ENCODE measurements at places on chromosomes 6 and 20.

- no peak for DNase-seq
Measured at GRCh38 chr6:19715167-19715551, 122.0 kb upstream of the ID4 start.

DNA sequence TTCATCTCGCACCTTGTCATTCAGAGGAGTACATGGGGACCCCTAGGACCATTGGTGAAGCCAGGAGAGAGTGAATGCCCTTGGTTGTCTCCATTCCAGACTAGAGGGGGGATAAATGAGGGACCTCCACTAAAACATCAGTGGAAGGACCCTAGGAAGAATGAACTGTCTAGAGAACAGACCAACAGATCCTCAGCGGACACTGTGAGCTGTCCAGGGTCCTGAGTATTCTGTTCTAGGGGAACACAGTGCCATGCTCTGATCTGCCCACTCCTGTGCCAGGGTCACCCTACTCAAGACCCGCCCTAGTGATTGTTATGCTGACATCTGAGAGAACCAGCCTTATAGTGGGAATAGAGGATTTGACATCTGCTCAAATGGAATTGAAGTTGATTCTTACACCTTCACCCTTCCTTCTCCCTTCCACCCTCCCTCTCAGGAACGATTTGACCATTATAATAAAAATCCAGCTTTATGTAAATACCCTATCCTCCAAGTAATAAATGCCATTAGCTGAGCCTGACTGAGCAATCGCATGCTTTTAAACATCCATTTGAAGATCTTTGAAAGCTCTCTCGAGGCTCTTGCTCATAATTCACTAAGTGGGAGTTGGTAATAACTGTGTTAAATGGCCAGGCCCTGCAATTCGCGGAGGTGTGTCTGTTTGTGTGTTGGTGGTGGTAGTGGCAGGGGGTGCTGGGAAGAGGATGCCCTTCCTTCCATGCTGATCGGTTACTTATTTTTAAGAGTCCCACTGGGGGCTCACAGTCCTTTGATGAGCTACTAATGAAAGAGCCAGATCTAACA is 43.6 kb upstream of the SLC32A1 start:
- DNase-seq, result no peak

GRCh38 chr6:119233312-119233984 is 116.1 kb downstream of the MAN1A1 start:
- DNase-seq, result no peak

DNA sequence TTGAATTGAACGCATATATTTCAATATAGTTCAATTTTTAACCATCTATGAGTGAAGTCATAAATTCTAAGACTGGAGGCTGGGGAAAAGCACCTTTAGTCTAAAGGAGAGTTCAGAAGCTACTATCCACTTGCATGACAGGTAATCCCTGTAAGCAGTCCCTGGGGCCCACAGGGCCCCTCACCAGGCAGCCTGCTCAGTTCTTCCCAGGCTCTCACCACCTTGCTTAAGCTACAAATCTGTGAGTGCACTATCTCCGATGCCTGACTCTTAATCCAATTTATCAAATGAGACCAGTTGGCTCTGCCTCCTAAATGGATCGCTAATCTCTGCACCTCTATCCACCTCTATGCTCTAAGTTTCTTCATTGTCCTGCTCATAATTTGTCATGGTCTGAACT is 413.8 kb downstream of the PTPRT start:
- no peak for DNase-seq

DNA sequence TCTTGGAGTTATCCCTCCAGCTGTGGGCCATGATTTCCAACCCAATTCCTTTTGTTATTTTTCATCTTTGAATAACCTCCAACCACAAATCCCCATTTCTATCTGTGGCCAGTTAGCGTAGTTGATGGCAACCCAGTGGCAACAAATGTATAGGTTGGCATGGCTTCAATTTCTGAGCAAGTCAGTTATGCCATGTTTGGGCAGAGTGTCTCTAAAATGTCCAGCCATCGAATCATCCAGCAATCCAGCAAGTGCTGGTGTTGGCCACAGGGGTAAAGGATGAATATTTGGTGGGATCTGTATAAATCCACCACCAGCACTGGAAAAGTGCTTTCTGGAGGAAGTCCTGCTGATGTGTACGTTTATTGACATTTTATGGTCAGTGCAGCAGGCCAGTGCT is 233.3 kb downstream of the MYLK4 start:
- DNase-seq, result no peak

DNA sequence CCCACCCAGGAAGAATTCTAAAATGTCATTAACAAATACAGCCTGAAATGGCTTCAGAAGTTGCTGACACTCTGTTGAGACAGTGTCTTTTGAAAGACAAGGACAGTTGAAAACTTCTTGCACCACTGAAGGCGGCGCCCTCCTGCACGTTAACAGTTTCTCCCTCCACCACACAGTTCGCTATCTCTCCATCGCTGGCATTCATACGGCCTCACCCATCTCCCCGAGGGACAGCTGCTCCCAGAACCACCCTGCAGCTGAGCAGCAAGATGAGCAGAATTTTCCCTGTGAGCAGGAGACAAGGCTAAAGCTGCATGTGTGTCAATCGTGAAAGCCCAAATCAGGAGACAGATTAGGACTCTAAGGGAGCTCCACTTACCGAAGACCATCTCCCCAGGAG is 113.3 kb downstream of the LY86 start:
- DNase-seq, result no peak

DNA sequence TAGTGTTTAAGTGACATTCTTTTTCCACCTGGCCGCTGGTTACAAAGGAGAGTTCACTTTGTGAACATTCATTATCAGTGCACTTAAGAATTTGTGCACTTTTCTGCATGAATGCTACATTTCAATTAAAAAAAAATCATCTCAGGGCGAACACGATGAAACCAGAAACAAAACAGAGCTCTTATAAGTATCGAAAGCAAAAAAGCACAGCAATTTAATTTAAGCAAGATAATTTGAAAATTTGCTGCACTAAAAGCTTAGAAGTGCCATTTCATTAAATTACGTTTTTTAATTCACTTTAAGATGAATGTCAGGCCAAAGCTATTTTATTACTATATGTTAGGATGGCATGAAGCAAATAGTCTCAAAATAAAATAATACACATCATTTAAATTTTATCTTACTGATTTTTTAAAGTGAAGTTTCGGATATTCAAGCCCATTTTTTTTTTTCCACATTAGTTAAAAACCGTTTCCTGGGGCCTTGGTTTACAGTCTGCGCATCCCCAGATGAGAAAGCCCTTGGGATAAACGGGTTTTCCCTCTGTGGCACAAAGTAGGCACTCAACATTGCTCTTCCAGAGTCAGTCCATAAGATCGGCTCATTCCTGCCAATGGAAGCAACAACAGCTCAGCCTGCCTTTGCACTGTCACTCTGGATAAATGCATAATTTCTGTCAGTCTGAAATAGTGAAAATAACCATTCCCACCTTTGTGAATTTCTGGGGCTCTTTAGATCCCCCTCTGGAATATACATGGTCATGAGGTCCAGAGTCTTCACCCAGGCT is 80.1 kb downstream of the FYN start:
- no peak for DNase-seq

- no peak for DNase-seq
Measured at GRCh38 chr6:111804627-111805235, 68.5 kb downstream of the FYN start.

GRCh38 chr6:33273129-33273923 is 1.5 kb downstream of the RPS18 start:
- no peak for DNase-seq

DNA sequence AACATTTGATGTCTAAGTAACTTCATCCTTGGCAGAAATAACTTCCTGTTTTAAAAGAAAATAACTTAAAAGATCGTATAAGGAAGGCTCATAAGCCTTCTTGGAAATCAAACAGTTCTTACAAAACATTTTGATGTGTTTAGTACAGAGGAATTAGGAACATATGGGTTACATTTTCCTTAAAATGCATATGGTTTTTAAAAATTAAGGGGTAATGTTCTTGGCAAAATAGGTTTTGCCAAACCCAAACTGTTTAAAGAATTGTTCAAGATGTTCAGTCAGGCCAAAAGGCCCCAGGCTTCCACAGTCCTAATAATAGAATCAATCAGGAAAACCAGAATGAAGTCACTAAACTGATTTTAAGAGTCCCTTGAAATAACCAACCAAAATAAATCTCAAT is 142.7 kb upstream of the SLC35B3 start:
- DNase-seq, result no peak

DNA sequence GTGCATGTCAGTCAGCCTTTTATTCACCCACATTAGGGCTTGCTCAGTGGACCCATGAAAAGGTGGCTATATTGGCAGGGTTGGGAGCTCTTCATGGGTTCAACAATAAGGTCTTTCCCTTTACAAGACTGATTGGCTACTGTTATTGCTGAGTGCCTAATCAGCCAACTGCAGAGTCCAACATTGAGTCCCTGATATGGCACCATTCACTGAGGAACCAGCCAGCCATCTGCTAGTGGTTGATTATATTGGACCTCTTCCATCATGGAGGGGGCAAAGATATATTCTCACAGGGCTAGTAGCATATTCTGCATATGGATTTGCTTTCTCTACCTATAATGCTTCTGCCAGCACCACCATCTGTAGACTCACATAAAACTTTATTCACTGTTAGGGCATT is 69.9 kb downstream of the CDKAL1 start:
- DNase-seq, result no peak

DNA sequence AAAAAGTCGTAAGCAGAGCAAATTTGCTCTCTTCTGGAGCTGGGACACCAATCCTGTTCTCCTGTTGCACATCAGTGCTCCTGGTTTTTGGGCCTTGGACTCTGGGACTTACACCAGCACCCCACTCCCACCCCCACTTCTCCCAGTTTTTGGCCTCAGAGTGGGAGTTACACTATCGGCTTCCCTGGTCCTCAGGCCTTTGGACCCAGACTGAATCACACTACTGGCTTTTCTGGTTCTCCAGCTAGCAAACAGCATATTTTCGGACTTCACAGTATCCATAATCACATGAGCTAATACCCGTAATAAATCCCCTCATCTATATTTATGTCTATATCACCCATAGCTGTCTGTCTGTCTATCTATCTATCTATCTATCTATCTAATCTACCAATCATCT is 23.2 kb upstream of the ASCC3 start:
- no peak for DNase-seq

DNA sequence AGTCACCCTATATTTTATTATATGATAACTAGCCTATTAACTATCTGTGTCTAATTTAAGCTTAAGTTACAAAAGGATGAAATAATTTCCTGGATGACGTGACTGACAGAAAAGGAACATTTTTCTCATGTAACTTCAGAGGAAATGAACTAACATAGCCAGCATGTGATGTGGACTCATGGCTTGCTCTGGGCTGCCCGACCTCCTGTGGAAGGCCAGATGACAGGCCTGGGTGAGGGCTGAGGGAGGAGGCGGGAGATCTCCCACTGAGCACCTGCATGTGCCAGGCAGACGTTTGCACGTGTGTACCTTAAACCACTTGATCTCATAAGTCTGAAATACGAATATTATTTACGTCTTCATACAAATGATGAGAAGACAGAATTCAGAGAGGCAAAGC is 321.1 kb downstream of the SYNE1 start:
- DNase-seq, result no peak

GRCh38 chr20:23147964-23148730 is 62.0 kb upstream of the CD93 start:
- DNase-seq, result no peak

DNA sequence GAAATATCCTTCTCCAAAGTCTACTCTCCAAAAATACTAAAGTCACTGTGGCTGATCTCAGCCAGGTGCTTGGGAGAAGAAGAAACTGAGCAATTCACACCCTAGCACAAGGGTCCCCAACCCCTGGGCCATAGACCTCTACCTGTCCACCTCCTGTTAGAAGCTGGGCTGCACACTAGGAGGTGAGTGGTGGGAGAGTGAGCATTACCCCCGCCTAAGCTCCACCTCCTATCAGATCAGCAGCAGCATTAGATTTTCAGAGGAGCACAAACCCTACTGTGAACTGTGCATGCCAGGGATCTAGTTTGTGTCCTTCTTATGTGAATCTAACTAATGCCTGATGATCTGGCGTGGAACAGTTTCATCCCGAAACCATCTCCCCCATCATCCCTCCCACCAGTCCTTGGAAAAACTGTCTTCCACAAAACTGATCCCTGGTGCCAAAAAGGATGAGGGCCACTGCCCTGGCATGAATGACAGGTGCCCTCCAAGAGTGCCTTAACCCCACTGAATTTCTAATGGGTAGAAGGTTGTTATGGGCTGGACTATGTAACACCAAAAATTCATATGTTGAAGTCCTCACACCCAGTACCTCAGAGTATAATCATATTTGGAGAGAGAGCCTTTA is 109.2 kb upstream of the CDYL start:
- DNase-seq, result no peak

- DNase-seq, result no peak
Measured at GRCh38 chr6:7200598-7201443, 93.1 kb downstream of the RREB1 start.

DNA sequence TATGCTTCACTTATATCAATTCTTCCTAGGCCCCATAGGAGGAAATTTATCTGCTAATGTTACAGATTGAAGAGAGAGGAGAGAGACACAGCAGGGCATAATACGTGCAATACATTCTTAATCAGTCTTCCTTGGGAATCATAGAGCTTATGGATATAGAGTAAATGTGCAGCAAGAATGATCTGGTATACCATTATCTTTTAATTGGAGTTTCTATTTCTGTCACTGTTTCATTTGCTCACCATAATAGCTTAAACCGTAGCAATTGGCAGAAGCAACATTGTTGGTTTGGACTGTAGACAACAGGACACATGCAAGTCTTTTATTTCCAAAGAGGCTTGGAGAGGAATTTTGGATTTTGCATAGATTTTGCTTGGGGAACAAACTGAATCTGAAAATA is 68.1 kb upstream of the PCSK2 start:
- DNase-seq, result no peak

DNA sequence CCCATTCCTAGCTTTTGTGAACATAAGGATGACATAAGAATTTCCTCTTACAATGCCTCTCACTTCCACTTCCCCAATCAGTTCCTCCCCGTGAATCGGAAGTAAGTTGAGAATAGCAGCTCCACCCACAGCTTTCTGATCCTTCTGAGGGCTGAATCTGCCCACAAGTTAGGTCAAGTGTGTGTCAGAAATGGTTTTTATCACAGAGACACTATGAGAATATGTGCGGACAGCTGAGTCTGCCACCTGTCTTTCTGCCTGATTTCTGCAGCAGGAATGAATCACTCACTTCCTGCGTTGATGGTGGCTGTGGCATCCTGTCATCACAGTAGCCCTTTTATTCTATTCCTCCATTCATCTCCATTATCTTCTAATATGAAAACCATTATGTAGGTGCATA is 70.2 kb downstream of the RIN2 start:
- DNase-seq, result peak; percentile 45

- DNase-seq, result no peak
Measured at GRCh38 chr20:57874141-57874540, 164.3 kb upstream of the PMEPA1 start.

All from GM12891 (cell line).